Ecto neural progenitor cell (in vitro differentiated cells): ENCODE measurements at places on chromosomes 3 and 15.

GRCh38 chr3:1200371-1200770 is 107.5 kb downstream of the CNTN6 start:
- no peak for DNase-seq

DNA sequence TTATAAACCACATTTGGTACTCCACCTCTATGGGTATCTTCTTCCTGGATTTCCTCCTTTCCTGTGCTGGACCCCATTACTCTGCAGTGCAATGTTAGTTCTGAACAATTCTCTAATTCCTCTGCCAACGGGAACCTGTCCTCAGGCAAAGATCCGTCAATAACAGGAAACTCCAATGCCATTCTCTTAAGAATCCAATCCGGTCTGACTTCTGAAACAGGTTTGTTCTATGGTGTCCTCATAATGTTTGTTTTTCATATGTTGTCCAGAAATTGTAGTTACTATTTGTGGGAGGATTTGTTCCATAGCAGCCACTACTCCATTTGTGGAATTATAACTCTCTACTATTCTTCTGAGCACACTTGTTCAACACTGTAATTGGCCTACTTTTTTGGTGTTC is 112.7 kb downstream of the TBL1XR1 start:
- DNase-seq = no peak

GRCh38 chr3:22634433-22634832 is 568.7 kb upstream of the UBE2E2 start:
- DNase-seq = no peak

GRCh38 chr3:176971613-176972174 is 225.6 kb downstream of the TBL1XR1 start:
- no peak for DNase-seq

GRCh38 chr15:39365873-39366272 is 215.0 kb upstream of the THBS1 start:
- DNase-seq = no peak

DNA sequence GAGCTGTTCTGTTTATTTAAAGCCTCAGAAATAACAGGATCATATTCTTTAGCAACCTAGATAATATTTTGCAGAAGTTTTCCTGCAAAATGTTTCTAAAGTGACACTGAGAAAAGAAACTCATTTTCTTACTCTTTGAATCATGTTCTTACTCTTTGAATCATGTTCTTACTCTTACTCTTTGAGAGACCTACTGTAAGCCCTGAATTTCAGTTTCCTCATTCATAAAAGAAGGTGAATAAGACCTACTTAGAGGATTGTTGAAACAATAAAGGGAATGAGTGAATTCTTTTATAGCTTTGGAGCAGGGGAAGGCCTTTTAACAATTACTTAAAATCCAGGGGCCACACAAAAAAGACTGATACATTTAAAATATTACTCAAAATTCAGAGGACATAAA is 221.7 kb upstream of the CMC1 start:
- no peak for DNase-seq

DNA sequence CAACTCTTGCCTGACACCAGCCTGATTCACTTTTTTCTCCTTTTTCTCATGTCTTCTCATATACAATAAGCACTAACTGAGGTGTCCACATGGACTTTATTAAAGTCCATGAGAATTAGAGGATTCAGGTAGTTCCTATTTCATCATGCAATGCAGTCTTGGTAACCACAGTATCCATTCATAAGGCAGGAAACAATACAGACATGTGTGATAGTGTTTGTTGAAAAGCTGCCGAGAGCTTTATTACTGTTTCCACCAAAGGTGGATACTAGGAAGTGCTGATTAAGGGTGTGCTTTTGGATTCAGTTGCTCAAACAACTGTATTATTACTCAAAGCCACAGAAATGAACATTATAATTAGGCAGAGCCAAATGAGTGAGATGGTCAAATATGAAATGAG is 5.3 kb downstream of the CASR start:
- no peak for DNase-seq

DNA sequence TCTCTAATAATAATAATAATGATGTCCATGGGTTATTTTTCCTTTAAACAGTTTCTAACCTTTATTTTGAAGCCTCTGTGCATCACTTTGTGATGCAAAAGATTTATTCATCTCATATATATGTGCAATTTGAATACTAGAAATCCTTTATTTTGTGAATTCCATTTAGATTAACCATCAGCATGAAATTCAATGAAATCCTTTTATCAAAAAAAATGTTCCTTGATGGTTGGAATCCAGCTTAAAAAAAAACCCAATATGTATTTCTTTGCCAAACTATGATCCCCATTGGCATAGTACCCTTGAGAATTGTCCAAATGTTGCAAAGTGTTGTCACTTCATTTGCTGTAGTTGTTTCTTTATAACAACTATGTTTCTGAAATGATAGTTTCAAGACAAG is 7.4 kb downstream of the TBC1D23 start:
- no peak for DNase-seq

DNA sequence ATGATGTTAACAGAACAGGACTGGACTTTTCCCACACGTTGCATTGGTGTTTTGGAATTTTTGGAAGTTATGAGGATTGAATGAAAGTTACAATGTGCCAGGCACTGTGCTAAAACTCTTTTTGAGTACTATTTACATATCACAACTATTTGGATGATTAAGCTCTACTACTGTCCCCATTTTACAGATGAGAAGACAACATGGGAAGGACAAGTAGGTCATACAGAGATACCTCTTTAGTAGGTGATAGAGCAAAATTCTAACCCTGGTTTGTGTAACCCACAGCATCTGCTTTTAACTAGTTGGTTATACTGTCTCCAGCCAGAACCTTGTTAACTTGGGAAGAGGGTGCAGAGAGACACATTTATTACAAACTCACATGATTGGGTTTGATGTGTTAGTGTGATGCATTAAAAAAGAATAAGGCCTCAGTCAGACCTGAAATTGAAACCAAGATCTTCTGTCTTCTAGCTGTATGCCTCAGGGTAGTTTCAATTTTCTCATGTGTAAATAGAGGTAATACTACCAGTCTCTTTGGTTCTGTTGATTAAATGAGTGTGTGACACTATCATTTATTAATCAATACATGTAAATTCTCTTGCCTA is 1.4 kb downstream of the NDUFB4 start:
- DNase-seq = no peak

DNA sequence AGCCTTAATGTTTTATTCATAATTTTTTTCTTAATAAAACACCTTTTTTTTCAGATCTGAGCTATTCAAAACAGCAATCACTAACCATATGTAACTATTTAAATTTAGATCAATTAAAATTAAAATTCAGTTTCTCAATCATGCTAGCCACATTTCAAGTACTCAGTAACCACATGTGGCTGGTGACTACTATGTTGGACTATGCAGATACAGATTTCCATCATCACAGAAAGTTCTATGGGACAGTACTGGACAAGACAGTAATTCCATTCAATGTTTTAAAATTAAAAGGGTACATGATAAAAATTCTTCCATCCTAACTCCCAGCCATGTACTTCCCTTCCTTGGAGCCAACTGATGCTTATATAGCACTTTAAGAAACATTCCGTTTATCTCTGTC is 119.3 kb downstream of the GLDN start:
- no peak for DNase-seq

- DNase-seq = no peak
These were observed 12.6 kb upstream of the SHQ1 start for GRCh38 chr3:72860846-72861245.

DNA sequence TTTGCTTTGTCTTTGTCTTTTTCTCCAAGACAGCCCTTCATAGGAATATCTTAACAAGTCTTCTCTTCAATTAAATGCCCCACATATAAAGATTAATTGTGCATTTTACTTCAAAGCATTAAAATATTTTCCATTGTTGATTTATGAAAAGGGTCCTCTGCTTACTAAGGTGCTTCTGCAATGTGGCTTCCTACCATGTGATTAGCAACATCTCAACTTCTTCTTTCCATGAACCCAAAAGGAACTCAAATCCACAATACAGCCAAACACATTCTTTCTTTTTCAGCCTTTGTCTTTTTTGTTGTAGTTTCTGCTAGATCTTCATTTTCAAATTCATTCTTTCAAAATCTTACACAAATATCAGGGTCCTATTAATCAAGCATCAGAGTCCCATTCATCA is 309.2 kb downstream of the NSUN3 start:
- DNase-seq = no peak

GRCh38 chr3:110006913-110007312 is 669.6 kb upstream of the DPPA4 start:
- DNase-seq = no peak

- DNase-seq = no peak
These were observed 6.3 kb upstream of the UBE2Q2 start for GRCh38 chr15:75836959-75837334.

DNA sequence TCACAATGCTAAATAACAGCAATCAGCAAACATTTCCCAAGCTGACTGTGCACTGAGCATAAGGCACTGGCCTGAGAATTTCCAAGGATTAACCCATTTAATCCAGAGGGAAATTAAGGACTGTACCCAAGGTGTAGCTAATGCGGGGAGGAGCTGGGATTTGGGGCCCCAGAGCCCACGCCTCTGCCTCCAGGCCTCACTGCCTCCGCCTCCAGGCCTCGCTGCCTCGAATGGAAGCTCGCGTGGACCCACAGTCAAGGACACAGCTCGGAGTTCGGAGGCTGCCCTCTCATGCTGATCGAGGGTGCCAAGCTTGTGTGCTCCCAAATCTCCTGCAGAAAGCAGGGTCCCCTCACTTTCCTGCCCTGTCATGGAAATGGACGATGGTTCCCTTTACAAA is 76.5 kb upstream of the SNRPA1 start:
- no peak for DNase-seq

DNA sequence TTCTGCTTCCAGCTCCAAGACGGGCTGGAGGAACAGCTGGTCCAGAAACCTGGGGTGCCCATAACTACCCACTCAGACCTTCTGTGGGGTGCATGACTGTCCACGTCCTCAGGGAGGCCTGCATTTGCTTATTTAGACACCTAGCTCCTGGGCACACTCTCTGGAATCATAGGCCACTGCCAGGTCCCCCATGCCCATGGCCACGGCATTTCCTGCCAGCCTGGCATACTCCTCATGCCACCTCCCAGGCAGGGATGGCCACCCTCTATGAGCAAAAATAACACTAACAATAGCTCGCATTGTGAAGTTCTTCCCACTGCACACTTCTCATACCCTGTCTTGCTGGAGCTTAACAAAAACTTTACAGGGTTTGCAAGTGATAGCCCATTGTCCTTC is 166.9 kb upstream of the TPM1 start:
- DNase-seq = no peak

GRCh38 chr3:80618295-80619256 is 850.8 kb upstream of the ROBO1 start:
- no peak for DNase-seq

- DNase-seq = peak; percentile 88
These were observed 5.6 kb upstream of the MECOM start for GRCh38 chr3:169668957-169669741.

GRCh38 chr15:45802140-45802539 is 167.3 kb downstream of the SQOR start:
- DNase-seq = no peak

GRCh38 chr3:46845860-46846623 is 17.2 kb downstream of the MYL3 start:
- DNase-seq = peak; percentile 88

GRCh38 chr15:71237456-71238188 is 122.4 kb downstream of the THSD4 start:
- DNase-seq = no peak
